ENCODE measurements at places on chromosomes 4 and X.

GRCh38 chr4:78267790-78268189 lies 210.7 kb downstream of the FRAS1 start:
- no peak for DNase-seq

DNA sequence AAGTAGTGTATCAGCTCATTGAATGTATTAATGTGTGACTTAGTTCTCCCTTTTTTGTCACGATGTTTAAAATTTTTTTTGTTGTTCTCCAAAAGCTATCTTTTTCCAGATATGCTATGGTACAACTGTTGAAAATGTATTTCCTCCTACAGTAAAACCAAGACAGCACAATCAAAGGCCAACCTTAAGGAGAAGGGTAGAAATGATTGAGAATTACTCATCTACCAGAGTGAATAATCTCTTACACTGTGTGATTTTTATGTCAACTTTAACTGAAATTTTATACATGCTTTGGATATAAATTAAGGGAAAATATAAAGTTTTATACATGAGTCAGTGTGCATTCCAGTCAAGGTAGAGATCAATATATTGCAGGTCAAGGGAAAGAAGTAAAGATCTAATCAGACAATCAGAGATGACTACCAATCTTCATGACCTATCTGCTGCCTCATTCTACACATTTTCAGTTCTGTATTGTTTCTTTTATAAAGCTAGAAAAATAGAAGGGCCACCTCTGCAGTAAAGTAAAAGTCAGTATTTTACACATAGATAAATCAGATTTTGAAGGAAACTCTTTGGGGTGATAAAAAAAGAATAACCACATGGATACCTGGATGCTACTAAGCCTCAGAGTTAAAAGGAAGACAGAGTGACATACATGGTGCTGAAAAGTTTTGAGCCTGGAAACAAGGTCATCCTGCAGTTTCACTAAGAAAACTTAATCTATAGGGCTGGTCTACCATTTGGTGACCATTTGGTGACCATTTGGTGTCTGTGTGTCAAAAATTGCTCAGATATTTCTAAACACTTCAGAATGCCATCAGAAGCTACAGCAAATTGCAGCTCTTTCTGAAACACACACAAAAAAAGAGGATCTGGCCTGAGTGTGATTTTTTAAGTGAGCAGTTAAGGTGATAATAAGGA lies 1.6 kb downstream of the FAM13A start:
- DNase-seq: no peak

GRCh38 chr4:21304540-21304887 lies 604.3 kb downstream of the PACRGL start:
- DNase-seq: no peak

GRCh38 chrX:139931646-139932072 lies 1.2 kb downstream of the ATP11C start:
- peak; percentile 8 for DNase-seq

DNA sequence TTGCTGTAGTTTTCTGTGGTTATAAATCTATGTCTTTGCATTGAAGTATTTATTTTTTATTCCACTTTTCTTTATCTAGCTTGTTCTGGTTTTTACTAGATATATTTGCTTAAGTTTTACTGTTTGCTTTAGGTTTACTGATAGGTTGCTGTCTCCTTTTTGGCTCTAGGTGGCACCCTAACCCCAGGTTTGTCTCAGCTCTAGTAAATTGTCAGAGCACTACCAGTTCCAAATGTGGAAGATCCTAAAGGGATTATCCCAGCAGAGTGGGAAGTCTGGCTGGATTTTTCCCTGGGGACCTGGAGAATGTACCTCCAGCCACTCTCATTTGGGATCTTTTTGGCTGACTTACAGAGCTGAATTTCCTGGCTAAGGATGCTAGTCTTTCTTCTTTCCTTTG lies 106.1 kb downstream of the PBDC1 start:
- peak; percentile 2 for DNase-seq

- no peak for DNase-seq
Observed at GRCh38 chr4:151745481-151746231, 15.2 kb downstream of the GATB start.

- no peak for DNase-seq
Observed at GRCh38 chrX:121649417-121649816, 602.0 kb downstream of the GLUD2 start.

DNA sequence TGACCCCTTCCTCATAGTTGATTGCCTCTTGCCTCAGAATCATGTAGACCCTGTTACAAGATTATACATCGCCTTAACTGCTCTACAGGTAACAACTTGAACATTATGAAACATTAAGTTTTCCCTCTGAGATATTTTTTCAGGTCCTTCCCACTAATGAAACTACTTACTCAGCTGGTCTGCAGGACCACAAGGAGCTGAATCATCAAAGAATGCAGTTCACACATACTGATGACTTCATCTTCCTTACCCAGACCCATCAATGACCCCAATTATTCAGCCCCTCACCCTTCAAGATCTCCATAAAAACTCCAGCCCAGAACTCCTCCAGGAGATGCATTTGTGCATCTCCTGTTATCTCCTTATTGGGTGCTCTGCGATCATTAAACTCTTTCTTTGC lies 720.9 kb downstream of the RAPGEF2 start:
- DNase-seq: no peak

- no peak for DNase-seq
Observed at GRCh38 chrX:130688360-130688759, 214.6 kb downstream of the ENOX2 start.

DNA sequence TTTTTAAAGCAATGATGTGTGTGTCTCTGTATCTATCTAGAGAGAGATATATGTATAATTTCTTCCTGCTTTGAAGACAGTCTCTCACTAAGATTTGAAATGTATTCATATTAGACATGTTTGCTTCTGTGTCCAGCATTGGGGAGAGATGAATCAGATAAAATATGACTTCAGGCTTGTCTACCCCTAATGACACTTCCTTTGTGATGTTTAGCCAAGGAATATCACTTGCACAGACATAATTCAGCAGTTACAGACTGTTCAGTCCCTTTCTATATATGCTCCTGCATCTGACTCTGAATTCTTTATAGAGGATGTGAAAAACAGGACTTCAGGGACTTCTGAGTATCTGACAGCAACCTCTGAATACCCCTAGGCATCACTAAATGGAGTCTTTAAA lies 158.4 kb downstream of the DCLK2 start:
- DNase-seq: no peak

GRCh38 chrX:153706799-153707198 lies 17.4 kb downstream of the BCAP31 start:
- DNase-seq: no peak

DNA sequence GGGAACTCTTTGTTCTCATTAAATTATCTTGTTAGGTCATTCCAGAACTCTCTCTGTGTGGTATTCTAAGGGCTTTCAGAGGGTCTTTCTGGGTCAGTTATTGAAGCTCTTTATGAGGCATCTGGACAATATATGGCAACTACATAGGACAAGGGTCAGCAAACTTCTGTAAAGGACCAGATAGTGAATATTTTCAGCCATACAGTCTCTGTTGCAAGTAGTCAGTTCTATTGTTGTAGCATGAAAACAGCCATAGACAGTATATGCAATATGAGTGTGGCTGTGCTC lies 35.1 kb downstream of the HADH start:
- no peak for DNase-seq

- DNase-seq: no peak
Observed at GRCh38 chrX:154125391-154126040, 18.5 kb upstream of the OPN1LW start.

GRCh38 chr4:132557660-132558059 lies 591.4 kb upstream of the PCDH10 start:
- no peak for DNase-seq

DNA sequence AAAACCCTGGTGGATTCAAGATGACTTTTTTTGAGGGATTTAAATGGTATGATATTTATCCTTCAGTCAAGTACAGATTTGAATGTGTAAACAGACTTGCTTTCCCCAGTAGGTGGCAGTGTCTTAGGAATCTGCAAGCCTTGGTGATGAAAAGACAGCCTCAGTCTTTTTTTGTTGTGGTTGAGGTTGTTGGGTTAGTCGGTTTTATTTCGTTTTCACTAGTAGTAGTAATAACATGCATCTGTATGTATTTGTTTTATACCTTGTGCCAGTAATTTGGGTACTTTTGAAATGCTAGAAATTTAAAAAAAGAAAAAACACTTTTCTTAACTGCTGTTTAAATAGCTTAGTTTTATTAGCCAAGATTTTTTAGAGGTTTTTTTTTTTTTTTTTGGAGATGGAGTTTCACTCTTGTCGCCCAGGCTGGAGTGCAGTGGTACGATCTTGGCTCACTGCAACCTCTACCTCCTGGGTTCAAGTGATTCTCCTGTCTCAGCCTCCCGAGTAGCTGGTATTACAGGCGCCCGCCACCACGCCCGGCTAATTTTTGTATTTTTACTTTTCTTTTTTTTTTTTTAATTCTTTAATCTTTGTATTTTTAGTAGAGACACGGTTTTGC lies 39.2 kb downstream of the COPS4 start:
- no peak for DNase-seq

- no peak for DNase-seq
Observed at GRCh38 chr4:55018978-55019377, 106.4 kb downstream of the KDR start.

DNA sequence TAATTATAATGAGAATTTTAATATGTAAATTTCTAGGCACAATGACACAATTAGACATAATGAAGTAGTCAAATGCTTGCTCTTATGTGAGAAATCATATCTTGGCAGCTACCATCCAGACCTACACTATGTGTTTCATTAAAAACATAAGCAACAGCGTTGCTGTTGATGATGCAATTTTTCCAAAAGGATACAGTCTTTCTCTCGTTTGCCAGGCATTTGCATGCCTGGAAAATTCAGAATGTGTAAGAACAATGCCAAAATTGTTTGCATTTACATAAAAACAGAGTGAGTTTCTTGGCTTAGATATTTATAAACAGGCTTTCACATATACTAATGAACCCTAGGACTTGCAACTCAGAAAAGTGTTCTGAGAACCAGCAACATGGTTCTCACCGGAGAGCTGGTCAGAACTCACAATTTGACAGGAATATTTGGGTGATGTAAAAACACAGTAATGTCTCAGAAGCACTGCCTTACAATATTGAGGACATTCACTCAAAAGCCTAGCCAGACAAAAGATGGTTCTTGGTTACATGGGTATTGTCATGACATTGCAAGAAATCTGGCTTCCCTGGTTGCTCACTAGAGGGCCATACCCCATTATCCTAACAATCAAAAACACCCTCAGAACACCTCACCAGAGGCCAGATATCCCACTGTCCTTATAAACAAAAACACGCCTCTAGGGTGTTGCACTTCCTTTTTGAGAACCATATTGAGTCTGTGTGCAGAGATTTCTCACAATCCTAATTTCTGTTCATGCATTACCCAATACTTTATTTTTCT lies 1029.0 kb upstream of the AGA start:
- no peak for DNase-seq

- no peak for DNase-seq
Observed at GRCh38 chrX:100413229-100413628, 3.2 kb upstream of the PCDH19 start.

DNA sequence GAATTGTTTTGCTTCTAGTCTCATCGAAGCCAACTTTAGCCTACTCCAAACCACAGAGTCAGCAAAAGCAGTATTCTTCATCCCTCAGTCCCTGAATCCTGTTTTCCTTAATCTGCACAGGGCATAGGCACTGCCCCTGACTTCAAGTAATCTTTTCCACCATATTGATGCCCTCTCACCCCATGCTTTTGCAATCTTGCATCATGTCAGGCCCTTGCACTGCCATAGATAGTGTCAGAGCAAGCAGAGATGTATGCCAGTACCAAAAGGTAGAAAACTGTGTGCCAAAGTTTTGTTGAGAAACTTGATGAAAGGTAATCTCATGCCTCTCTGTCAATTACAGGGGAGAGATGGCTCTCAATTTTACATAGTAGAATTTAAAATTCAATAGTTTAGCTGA lies 131.1 kb downstream of the CFAP299 start:
- DNase-seq: no peak

- no peak for DNase-seq
Observed at GRCh38 chr4:143417679-143418403, 81.2 kb downstream of the GAB1 start.

DNA sequence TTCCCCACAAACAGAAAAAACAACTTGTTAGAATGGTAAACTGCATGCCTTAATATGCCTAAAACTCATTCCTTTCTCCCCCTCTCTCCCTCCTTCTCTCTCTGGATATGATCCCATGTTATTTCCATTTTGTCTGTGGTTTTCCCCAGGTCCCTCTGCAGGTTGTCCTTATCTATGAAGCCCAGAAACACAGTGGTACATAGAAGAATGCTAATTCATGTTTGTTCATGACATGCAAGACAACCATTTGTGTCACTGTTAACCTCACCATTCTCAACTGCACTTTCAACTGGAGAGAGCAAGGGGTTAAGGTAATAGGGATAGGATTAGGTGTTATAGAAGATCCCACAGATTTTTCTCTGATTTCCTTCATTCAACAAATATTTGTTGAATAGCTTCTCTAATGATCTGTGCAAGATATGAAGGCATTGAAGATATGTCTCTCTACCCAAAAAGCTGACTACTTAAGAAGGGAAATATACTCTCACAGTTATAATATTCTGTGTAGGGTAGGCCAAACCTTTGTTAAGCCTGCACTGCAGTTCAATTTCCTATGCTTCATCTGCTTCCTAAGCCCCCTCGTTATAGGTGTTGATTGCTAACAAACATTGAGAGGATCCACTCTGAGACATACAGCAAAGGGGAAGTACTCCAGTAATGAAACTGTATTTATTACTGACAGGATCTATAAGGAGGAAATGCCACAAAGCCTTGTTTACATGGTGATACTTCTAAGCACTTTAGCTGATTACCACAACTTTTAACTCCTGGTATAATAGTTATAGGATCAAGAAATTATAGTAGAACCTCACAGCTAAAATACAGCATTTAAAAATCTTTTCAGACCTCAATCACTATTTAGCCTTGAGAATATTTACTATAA lies 96.1 kb downstream of the FRYL start:
- no peak for DNase-seq

- no peak for DNase-seq
Observed at GRCh38 chr4:84644087-84644486, 61.2 kb downstream of the CDS1 start.

DNA sequence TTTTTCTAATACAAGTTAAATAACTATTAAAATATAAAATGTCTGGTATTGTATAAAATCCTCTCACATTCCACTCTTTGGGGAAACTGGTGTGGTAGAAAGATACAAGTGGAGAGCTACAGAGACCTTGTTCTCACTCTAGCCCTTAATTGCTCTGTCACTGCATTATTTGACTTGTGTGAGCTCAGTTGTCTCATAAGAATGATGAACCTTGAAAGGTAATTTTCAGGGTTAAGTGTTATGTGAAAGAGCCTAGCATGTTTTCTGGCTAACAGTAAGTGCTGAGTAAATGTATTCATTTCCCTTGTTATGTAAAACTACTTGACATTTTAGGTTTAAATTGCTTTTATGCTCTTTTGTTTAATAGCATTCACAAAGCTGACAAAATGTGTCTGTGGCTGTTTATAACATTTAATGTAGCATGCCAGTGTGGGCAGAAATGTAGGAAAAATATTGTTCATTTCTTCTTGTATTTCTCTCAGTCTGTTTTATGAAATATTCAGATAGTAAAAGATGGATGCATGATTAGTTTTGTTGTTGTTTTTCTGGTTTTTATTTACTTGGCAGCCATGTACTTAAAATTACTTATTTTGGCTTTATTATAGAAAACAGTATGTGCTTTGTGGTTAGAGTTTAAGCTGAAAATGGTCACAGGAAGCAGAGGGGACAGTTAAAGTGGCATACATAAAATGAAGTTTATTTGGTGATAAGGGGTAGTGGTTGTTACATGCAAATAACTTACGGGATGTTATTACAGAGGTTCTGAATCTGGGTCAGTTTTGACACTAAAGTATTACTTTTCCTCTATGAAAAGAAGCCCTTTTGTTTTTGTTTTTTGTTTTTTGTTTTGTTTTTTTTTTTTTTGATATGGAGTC lies 29.2 kb downstream of the SLAIN2 start:
- DNase-seq: no peak
